Activated T-cell treated with anti-CD3 and anti-CD28 coated beads for 24 hours (primary cell): ENCODE measurements at places on chromosomes 11 and 22.

- DNase-seq = no peak
These were observed 46.7 kb downstream of the ABTB2 start for GRCh38 chr11:34311126-34311525.

DNA sequence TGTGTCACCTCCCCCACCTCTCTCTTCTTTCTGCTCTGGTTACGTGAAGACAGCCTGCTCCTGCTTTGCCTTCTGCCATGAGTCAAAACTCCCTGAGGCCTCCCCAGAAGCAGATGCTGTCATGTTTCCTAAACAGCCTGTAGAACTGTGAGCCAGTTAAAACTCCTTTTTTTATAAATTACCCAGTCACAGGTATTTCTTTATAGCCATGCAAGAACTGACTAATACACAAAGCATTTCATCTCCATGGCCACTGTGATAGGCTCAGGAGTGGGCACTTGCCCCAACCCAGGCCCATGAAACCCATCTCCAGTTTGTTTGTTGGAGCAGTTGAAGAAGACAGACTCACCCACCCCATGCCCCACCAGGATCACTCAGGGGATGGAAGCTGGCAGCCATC is 253.3 kb upstream of the ISX start:
- no peak for DNase-seq

GRCh38 chr11:58772329-58773285 is 40.9 kb upstream of the GLYAT start:
- DNase-seq = no peak

- DNase-seq = no peak
These were observed 111.2 kb downstream of the SLC1A2 start for GRCh38 chr11:35308157-35308556.
